ENCODE measurements at places on chromosomes 11 and 22. TPM values are rescaled to one million over a fixed set of nuclear protein-coding genes. Genes with fewer than 3 reads are reported as not detected.

HEPN1 gene
- not detected for total RNA-seq

MMP13 gene
- not detected for total RNA-seq

RAB1B gene
- 87.9 TPM for total RNA-seq

GP1BB gene
- 4.8 TPM for total RNA-seq

ACR gene
- total RNA-seq, result not detected

MYOD1 gene
- not detected for total RNA-seq

SLC25A22 gene
- 4.0 TPM for total RNA-seq

CCDC81 gene
- total RNA-seq, result 0.23 TPM

SREBF2 gene
- total RNA-seq, result 96.9 TPM

DCDC1 gene
- not detected for total RNA-seq

XKR3 gene
- not detected for total RNA-seq

GLYAT gene
- not detected for total RNA-seq

CHRM1 gene
- total RNA-seq, result not detected

PAAF1 gene
- total RNA-seq, result 8.8 TPM

DNA sequence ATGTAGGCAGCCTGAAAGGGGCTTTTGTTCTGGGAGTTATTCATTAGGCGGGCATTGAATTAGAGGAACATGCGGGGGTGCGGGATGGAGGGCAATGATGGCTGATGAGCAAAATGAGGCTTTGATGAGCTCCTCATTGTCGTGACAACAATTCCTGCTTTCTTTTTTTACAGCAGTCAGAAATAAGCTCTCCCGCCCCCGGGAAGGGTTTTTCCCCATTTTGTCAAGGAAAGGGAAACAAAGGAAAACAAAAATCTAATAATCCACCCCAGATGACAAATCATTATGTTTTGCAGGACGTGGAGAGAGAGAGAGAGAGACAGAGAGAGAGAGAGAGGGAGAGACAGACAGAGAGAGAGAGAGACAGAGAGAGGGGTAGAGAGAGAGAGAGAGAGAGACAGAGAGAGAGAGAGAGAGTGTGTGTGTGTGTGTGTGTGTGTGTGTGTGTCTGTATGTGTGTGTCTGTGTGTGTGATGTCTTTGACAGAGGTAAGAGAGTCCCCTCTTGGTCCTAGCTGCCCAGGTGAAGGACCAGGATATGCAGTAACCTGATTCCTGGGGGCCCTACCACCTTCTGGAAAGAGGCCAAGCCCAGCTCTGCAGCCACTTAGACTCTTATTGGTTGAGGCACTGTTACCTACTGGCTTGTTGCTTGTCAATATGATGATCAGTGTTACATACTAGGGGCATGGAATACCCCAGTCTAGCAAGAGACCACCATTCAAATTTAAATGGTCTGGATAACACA lies 46.7 kb upstream of the PARVA start:
- no peak overlapping the region for H3K27ac ChIP-seq

- H3K27ac ChIP-seq, result peak within 1 kb of the TSS; percentile 99
- peak within 1 kb of the TSS; percentile 71 for H3K4me3 ChIP-seq
- H3K36me3 ChIP-seq, result peaks cover 69% of the 10 kb centered on the region
- no peaks in the 10 kb centered on the region for H3K27me3 ChIP-seq
- peak; percentile 56 for DNase-seq
These were observed at the start of gene RCE1 for GRCh38 chr11:66842896-66843775. RCE1 (plus strand) TSS chr11:66843441; CDS start chr11:66843456, 15 bp downstream.

- H3K27ac ChIP-seq, result no peak overlapping the region
- peaks cover 10% of the 10 kb centered on the region for H3K27me3 ChIP-seq
- no peaks in the 10 kb centered on the region for H3K36me3 ChIP-seq
- DNase-seq, result no peak
- H3K4me3 ChIP-seq, result no peak overlapping the region
These were observed 40.4 kb downstream of the GAB4 start for GRCh38 chr22:16967453-16968217.

DNA sequence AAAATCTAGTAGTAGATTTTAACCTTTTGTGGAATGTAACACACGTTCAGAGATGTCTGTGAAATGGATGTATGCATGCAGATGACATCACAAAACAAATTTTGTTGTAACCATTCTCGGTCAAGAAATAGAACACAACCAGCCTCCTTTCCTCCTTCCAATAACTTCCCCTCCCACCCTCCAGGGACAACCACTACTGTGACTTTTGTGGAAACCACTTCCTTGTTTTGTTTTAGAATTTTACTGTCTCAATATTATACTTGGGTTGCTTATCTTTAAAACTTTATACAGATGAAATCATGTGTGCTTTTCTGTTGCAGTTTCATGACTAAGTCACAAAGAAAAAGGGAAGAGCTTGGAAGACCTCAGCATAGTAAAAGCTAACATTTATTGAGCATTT lies 189.4 kb upstream of the NCAM1 start:
- H3K27me3 ChIP-seq, result peaks cover 6% of the 10 kb centered on the region
- H3K4me1 ChIP-seq, result no peaks in the 10 kb centered on the region
- no peak for DNase-seq
- no peak overlapping the region for H3K27ac ChIP-seq
- H3K4me3 ChIP-seq, result no peak overlapping the region

DNA sequence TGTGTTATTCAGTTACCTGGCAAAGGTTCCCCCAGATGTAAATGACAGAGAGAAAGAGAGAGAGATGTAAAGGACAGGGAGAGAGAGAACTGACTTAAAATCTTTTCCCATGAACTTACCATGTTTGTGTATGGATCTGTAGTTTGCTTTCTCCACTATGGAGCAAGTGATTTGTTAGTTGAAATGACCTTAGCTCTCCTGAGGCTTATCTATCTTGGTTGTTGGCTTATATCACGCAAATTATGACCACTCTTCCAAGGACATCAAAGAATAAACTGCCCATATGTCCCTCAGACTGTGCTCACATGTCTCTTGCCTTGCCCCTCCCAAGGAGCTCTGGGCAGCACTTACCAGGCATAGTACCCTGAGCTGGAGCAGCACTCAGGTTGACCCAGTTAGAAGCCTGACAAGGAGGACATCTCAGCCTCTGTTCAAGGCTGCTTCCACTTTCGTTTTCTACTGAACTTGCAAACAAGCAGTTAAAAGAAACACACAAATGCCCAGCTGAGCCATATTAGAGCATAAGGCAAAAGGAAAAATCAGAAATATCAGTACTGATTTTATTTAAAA lies 95.3 kb upstream of the RCN1 start:
- H3K4me3 ChIP-seq, result no peak overlapping the region
- no peaks in the 10 kb centered on the region for H3K36me3 ChIP-seq
- DNase-seq, result no peak
- H3K27ac ChIP-seq, result no peak overlapping the region

GRCh38 chr11:110293389-110293788 lies 3.0 kb downstream of the RDX start:
- H3K4me1 ChIP-seq, result peaks cover 81% of the 10 kb centered on the region
- H3K36me3 ChIP-seq, result no peaks in the 10 kb centered on the region
- no peaks in the 10 kb centered on the region for H3K27me3 ChIP-seq
- no peak for DNase-seq
- H3K27ac ChIP-seq, result no peak overlapping the region
- H3K4me3 ChIP-seq, result peak overlapping the region; percentile 78

GRCh38 chr11:72766152-72766902 lies 14.1 kb upstream of the ARAP1 start:
- no peaks in the 10 kb centered on the region for H3K27me3 ChIP-seq
- DNase-seq, result no peak
- no peaks in the 10 kb centered on the region for H3K36me3 ChIP-seq

DNA sequence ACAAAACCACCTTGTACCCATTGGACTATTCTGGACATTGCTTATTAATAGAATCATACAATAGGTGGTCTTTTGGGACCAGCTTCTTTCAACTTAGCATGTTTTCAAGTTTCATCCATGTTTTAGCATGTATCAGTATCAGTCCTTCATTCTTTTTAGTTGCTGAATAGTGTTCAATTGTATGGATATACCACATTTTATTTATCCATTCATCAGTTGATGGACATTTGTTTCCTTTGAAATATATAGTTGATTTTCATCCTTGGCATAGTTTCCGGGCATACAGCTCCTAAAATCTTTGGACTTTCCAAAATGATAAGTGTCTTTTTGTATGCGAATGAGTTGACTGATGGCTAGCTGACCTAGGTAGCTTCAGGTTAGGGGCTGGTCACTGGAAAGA lies 12.2 kb downstream of the PPP6R3 start:
- DNase-seq, result no peak
- peaks cover 14% of the 10 kb centered on the region for H3K4me1 ChIP-seq
- peaks cover 14% of the 10 kb centered on the region for H3K36me3 ChIP-seq
- H3K27me3 ChIP-seq, result no peaks in the 10 kb centered on the region
- H3K4me3 ChIP-seq, result no peak overlapping the region

- no peaks in the 10 kb centered on the region for H3K4me1 ChIP-seq
- H3K27me3 ChIP-seq, result no peaks in the 10 kb centered on the region
These were observed 113.2 kb upstream of the RAG2 start for GRCh38 chr11:36711104-36711825.

GRCh38 chr11:27926981-27927481 lies 180.9 kb downstream of the KIF18A start:
- no peak overlapping the region for H3K27ac ChIP-seq
- H3K4me3 ChIP-seq, result no peak overlapping the region
- DNase-seq, result no peak
- H3K4me1 ChIP-seq, result no peaks in the 10 kb centered on the region
- no peaks in the 10 kb centered on the region for H3K27me3 ChIP-seq

DNA sequence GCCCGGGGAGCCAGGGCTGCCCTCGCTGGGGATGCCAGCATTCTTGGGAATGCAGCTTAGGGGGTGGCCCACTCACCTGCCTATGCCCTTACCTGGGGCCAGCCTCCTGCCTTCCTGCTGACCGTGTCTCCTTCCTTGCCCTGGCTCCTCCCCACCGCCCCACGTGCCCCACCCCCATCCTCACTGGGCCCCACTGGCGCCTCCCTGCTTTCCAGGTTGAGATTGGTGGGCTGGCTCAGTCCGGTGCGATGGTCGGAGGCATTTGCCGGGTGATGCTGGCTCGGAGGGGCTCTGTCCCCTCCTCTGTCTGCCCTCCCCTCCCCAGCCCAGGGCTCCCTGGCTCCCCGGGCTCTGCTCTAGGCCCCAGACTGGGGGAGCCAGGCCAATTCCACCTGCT lies 34.1 kb upstream of the GRAMD4 start:
- DNase-seq, result no peak
- H3K4me3 ChIP-seq, result no peak overlapping the region
- no peak overlapping the region for H3K27ac ChIP-seq
- H3K36me3 ChIP-seq, result no peaks in the 10 kb centered on the region

DNA sequence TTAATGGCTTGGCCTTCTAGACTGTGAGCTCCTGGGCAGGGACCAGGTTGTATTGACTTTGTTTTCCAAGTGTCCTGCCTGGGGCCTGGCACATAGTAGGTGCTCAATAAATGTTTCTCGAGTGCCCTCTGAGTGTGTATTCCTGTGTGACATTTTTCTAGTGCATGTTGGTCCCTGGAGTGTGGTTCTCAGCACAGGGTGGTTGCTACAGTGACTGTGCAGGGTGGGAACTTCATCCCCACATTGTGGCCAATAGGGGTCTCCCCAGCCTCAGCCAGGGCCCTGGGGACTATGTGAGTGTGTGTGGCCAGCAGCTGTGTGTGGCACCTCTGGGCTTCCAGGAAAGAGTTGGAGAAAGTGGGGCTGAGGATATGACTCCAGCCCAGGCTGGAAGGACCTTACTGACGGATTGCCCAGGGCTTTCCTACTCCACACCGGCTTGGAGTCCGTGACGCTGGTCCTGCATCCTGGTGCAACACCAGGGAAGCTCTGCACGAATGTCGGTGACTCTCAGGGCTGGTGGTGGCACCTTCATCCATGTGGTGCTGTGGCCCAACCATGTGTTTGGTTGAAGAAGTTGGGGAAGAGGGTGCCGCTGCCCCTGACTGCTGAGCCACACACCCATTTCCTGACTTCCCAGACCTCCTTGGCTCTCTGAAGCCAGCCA lies 9.0 kb upstream of the MARK2 start:
- DNase-seq, result no peak
- H3K27ac ChIP-seq, result no peak overlapping the region
- H3K4me1 ChIP-seq, result no peaks in the 10 kb centered on the region
- H3K27me3 ChIP-seq, result no peaks in the 10 kb centered on the region
- H3K4me3 ChIP-seq, result no peak overlapping the region
- peaks cover 41% of the 10 kb centered on the region for H3K36me3 ChIP-seq

GRCh38 chr11:23924226-23924625 lies 572.6 kb upstream of the LUZP2 start:
- H3K27me3 ChIP-seq, result no peaks in the 10 kb centered on the region
- no peak overlapping the region for H3K4me3 ChIP-seq
- H3K4me1 ChIP-seq, result no peaks in the 10 kb centered on the region
- no peak for DNase-seq
- no peaks in the 10 kb centered on the region for H3K36me3 ChIP-seq

GRCh38 chr11:61507962-61508861 lies at the start of gene LRRC10B:
LRRC10B (plus strand) TSS chr11:61508749; CDS start chr11:61508999, 250 bp downstream.
- no peaks in the 10 kb centered on the region for H3K36me3 ChIP-seq
- peak within 1 kb of the TSS; percentile 6 for H3K4me3 ChIP-seq
- no peak for DNase-seq
- H3K27ac ChIP-seq, result peak within 1 kb of the TSS; percentile 36
- peaks cover 29% of the 10 kb centered on the region for H3K27me3 ChIP-seq
- H3K4me1 ChIP-seq, result peaks cover 19% of the 10 kb centered on the region

- DNase-seq, result no peak
- H3K4me1 ChIP-seq, result no peaks in the 10 kb centered on the region
- H3K36me3 ChIP-seq, result no peaks in the 10 kb centered on the region
- no peak overlapping the region for H3K27ac ChIP-seq
These were observed 652.5 kb downstream of the NTM start for GRCh38 chr11:132022733-132023478.

DNA sequence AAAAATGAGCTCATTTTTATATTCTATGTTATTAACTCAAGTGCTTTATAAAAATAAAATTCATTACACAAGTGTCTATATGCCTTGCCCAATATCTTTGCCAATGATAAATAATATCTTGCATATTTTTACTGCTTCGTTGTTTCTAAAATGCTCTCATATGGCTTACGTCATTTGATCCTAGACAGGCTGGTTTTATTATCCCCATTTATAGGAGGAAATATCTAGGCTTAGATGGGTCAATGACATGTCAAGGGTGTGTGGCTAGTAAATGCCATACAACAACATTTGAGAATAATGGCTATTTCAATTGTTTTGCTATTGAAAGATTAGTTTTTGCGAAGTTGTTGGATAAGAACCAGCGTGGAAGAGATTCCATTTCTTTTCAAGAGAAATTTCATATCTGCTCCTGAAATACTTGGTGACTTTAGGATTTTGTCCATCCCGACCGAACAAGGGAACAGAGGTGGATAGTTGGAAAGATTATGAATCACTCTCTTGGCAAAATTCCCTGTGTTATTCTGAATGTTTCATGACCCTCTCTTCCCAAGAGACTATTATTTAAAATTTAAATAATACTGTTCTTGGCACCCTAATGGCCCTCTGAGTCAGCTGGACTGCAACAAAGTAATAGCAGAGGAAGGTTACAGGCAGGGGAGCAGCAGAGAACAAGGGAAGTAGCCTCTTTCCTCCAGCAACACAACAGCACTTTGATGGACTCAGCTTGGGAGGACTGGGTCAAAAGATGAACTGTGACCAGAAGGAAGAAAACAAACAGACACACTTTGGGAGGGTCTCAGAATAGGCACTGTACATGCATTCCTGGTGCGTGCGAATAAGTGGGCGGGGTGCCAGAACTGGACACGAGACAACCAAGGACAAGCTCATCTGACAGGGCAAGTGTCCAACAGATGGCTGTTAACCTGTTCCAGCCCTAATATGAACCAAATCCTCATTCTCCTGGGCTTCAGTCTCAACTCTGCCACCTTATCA lies 94.5 kb downstream of the ME3 start:
- DNase-seq, result no peak
- H3K27me3 ChIP-seq, result no peaks in the 10 kb centered on the region
- no peaks in the 10 kb centered on the region for H3K36me3 ChIP-seq
- H3K4me1 ChIP-seq, result no peaks in the 10 kb centered on the region
- peak overlapping the region; percentile 16 for H3K27ac ChIP-seq
- H3K4me3 ChIP-seq, result no peak overlapping the region

GRCh38 chr11:106524436-106524835 lies 447.0 kb downstream of the AASDHPPT start:
- H3K36me3 ChIP-seq, result no peaks in the 10 kb centered on the region
- H3K4me1 ChIP-seq, result no peaks in the 10 kb centered on the region
- no peaks in the 10 kb centered on the region for H3K27me3 ChIP-seq

Measured in esophagus squamous epithelium (tissue), 5 donors.